Large intestine (tissue), 12 donors: ENCODE measurements at places on chromosomes 11 and 22. TPM values are rescaled to one million over a fixed set of nuclear protein-coding genes. Genes with fewer than 3 reads are reported as not detected.

- no peaks in the 10 kb centered on the region for H3K36me3 ChIP-seq
- H3K27me3 ChIP-seq = no peaks in the 10 kb centered on the region
- no peak overlapping the region for H3K4me3 ChIP-seq
- no peak overlapping the region for H3K27ac ChIP-seq
- DNase-seq = no peak
These were observed 28.5 kb downstream of the LRRC74B start for GRCh38 chr22:21074102-21074715.

GRCh38 chr11:76588455-76589325, 81.9 kb downstream of the LRRC32 start:
- peak overlapping the region; percentile 39 for H3K27ac ChIP-seq
- peaks cover 2% of the 10 kb centered on the region for H3K4me1 ChIP-seq
- no peaks in the 10 kb centered on the region for H3K36me3 ChIP-seq
- H3K4me3 ChIP-seq = no peak overlapping the region
- peak; percentile 36 for DNase-seq

Gene CTSF
- polyA plus RNA-seq = 11.9 TPM

GRCh38 chr11:44857490-44858090, 93.1 kb downstream of the TP53I11 start:
- H3K4me3 ChIP-seq = no peak overlapping the region
- no peaks in the 10 kb centered on the region for H3K27me3 ChIP-seq
- no peak overlapping the region for H3K27ac ChIP-seq
- DNase-seq = no peak
- peaks cover 17% of the 10 kb centered on the region for H3K36me3 ChIP-seq

DNA sequence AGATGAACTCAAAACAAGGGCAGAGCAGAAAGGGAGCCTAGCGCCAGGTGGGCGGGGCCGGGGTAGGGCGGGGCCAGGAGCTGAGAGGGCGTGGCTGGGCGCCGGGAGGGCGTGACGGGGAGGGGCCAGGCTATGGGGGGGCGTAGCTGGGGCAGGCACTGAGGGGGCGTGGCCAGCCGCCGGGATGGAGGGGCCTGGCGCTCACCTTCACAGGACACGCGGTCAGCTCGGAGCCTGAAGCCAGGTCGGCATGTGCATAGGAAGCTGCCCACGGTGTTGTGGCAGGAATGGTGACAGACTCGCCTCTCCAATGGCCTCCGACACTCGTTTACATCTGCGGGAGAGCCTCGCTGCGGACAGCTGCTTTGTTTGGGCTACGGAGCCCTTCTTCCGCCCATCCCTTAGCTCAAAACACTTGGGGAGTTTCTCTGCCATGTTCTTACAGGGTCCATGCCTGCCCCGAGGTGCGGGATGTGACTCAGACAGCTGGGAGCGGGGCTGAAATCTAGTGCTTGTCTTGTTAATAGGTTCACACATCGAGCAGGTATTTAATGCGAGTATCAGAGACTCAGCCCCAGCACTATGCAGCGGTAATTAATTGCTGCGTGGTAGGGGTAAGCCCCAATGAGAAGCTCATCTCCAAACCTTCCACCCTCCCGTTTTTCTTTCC, 13.4 kb downstream of the VWCE start:
- H3K36me3 ChIP-seq = no peaks in the 10 kb centered on the region
- peak; percentile 23 for DNase-seq
- no peaks in the 10 kb centered on the region for H3K27me3 ChIP-seq
- no peak overlapping the region for H3K27ac ChIP-seq
- H3K4me1 ChIP-seq = no peaks in the 10 kb centered on the region

Gene ARHGAP20
- polyA plus RNA-seq = 2.2 TPM

Gene MRGPRX3
- not detected for polyA plus RNA-seq

Gene SCGB1D1
- not detected for polyA plus RNA-seq

DNA sequence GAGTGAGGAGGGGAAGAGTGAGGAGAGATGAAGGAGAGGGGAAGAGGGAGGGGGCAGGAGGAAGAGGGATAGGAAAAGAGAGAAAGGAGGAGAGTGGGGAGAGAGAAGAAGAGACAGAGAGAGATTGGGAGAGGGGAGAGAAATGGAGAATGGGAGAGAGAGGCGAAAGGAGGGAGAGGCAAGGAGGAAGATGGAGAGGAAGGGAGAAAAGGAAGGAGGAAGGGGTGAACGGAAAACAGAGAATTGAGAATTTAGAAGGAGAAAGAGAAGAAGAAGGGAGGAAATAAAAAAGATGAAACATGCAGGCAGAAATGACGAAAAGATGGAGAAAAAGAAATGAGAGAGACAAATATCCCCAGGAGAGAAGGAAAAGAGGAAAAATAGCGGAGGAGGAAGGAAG, 502.8 kb downstream of the MN1 start:
- H3K27ac ChIP-seq = no peak overlapping the region
- no peaks in the 10 kb centered on the region for H3K36me3 ChIP-seq
- H3K4me3 ChIP-seq = no peak overlapping the region
